ENCODE measurements at places on chromosomes 16 and 17.

DNA sequence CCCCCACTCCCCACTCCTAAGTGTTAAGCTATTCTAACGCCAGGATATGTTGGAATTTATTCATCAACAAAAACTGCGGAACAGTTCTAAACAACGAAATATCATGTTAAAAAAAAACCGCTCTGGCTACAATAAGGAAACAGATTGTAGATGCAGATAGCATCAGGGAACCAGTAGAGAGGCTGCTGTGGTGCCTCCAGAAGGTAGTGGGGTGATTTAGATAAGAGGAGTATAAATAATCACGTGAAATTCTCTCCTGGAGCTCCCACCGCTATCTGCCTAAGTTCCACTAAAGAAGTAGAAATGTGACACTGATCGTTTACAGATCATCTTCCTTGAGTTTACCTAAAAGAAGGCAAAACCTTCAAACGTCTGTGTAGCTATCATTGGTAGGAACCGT is 8.0 kb downstream of the AHSP start:
- DNase-seq, result no peak

DNA sequence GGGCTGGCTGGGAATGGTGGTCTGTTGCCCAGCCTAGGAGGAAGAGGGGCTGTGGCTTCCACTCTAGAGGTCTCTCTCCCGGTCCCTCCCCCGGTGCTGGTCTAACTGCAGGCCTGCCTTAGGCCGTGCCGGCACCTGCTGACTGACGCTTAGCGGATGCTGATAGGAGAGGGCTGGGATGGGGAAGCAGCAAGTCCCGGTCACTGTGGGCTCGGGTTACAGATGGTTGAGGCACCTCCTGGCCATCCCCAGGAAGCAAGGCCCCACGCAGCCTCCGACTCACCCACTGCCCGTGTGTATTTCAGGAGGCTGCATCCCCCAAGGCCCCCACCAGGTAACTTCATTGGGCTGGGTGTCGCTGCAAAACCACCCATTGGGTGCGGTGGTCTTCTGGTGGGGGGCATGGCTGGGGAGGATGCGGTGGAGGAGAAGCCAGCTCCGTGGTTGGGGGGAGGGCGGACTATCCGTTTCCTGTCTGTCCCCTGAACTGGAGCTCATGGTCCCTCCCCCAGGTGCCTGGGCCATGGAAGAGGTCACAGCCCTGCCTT is 278.9 kb downstream of the SEC14L1 start:
- peak; percentile 54 for DNase-seq

DNA sequence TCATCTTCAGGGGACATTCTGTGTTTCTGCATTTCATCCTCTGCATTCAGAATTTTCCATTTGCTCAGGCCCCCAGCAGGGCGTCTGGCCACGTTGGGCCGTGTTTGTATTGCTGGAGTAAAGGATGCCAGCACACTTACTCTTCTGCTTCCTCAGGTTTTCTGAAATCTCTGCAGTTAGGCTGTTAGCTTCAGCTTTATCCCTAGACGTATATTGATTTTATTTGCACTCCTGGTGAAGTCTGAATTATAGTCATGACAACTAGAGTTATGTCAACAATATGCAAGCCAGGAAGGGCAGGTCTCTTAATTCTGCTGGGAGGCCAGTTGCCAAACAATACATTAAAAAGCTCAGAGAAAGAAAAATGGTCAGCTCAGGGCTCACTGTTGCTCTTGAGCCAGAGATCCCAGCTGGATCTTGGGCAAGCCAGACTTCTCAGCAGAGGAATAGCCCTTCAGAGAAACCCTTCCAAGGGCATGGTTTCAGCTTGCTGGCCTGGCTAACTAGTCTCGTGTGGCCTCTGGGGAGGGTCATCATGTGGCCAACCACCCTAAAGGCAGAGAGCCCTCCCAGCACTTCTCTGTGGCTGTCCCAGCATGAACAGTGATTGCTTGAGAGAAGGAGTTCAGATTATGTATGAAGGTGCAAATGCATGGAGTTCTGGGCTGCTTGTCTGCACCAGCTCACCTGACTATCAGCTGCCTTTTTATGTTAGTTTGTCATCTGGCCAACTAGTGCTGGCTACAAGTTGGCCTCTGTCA is 110.2 kb upstream of the CACNG5 start:
- no peak for DNase-seq

DNA sequence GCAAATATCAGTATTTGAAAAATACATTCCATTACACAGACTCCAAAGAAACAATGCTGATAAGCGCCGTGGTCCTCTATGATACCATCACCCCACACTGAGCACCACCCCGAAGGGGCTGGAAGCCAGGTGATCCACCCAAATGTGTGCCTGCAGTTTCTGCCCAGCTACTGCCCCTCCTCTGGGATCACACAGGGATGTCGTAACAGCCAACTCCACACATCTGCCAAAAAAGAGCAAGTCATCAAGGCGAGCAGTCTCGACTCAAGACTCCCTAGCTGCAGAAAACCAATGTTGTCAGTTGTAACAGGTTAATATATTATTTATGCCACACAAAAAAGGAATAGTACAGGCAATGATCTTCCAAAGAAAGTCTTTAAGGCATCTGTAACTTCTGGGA is 21.0 kb downstream of the CYB5D2 start:
- DNase-seq, result no peak

DNA sequence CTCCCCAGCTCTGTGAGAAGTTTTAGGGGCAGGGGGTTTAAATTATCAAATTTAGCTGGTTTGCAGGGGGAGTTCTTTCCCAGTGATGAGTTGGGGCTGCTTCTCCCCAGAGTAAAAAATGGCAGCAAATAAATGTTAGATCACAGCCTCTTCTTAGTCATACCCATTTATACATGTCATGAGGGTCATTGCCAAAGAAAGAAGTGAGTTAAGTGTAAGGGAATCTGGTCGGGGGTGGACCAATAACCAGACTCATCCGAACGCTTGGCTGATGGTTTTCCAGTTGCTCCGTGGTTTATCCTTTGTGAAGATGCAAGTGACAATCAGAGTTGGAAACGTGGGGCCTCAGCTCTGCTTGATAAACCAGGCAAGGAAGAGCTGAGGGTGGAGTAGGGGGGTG is 87.1 kb downstream of the PLXDC1 start:
- no peak for DNase-seq

DNA sequence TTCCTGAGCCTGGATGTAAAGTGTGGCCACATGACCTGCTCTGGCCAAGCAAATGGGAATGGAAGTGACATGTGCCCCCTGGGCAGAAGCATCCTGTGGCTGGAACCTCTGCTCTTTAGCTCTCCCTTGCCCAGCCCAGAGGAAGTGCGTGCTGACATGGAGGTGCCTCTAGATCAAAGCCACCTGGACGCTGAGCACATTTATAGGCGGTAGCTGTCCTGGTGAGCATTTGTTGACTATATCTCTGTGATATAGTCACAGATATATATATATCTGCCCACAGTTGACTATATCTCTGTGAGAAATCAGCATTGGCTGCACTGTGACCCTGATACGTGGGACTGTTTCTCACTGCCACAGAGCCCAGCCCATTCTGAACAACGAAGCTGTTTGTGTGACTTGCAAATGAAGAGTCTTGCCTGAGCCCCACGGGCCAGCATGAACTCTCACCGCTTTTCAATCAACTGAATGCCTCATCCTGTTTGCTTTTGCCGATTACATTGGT is 118.8 kb downstream of the C16orf95 start:
- DNase-seq, result no peak

DNA sequence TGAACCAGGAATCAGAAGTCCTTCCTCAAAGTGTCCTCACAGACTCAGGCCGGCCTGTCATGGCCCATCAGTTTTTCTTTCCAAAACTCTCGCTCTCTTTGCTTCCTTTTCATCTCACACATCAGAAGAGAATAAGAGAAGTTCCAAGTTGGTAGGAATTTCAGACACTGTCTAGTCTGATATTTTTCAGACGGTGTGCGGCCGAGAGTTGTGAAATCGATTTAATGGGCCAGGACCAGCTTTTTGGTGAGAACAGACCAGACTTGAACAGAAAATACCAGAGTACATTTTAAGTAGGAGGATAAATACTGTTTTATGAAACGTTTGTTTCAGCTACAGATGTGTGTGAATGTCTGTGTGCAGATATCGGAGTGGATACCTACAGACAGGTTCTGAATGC is 24.8 kb upstream of the RCVRN start:
- DNase-seq, result no peak

- no peak for DNase-seq
These were observed 10.7 kb upstream of the GFAP start for GRCh38 chr17:44925731-44926697.

- DNase-seq, result no peak
These were observed 238.9 kb downstream of the TOX3 start for GRCh38 chr16:52308051-52308450.

- DNase-seq, result no peak
These were observed 2.3 kb downstream of the SLC38A8 start for GRCh38 chr16:84040226-84040822.

- DNase-seq, result no peak
These were observed 515.3 kb downstream of the GRIN2A start for GRCh38 chr16:9666834-9667480.

- no peak for DNase-seq
These were observed 6.3 kb upstream of the MNT start for GRCh38 chr17:2406903-2407790.

DNA sequence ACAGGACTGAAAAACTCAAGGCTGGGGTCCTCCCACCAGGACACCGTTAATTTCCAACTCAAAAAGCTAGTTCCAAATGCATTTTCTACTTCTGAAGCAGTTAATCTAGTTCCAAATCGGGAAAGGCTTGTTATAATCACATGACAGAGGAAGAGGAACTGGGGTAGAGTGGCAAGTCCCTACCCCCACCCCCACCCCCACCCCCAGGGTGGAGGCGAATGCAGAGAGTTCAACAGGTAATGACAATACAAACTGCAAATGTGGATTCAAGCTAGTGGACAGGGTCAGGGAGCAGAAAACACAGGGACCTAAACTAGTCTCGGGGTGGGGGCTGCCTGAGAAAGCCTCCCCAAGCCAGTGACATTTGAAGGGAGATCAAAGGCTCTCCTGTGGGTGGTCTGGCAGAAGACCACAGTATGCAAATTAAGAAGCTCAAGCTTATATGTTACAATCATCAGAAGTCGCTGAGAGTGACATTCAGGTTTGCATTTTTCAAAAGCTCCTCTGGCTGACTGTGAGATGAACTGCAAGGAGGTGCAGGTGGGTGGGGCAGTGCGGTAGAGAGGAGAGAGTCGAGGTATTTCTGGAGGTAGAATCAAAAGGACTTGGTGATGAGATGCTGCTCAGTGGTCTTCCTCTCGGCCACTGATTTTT is 56.4 kb upstream of the SLC25A19 start:
- peak; percentile 71 for DNase-seq

DNA sequence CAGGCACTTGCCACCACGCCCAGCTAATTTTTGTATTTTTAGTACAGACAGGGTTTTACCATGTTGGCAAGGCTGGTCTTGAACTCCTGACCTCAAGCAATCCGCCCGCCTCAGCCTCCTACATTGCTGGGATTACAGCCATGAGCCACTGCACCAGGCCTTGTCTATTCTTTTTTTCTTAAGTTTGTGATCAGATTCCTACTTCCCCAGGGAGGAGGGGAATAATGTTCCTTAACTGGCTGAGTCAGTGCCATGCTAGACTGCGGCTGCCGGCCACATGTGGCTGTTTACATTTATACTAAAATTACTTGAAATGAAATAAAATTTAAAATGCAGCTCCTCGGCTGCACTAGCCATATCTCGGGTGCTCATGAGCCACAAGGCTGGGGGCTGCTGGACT is 27.8 kb upstream of the USP36 start:
- DNase-seq, result no peak

DNA sequence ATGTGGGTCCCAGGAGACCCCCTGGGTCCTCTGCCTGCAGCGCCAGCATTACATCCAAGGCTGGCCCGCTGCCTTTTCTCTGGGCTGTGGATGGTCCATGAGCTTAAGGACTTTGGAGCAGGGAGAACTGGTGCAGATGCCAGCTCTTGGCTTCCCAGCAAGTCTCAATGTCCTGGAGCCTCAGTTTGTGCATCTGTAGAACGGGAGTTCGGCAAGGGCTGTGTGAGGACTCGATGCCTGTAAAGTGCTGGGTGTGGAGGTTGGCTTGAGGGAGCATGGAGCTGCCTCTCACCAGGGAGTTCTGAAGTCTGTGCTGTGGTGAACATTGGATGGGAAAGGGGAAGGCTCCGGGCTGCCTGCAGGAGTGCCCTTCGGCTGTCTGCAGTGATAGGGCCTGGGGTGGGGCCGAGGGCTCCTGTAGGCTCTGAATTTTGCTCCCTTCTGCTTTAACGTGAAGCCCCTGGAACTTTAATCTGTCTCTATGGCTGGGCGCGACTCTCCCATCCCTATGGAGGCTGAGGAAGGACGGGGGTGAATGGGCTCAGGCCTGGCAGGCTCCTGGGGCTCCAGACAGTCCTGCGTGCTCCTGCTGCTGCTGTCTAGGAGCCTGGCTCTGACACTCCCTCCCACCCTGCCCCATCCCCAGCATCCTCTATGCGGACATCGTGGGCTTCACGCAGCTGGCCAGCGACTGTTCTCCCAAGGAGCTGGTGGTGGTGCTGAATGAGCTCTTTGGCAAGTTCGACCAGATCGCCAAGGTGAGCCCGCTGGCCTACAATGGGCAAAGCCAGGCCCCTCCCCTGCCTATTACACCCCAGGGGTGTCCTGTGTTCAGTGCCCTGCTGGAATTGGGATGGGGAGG is 27.9 kb downstream of the ADCY7 start:
- DNase-seq, result no peak

GRCh38 chr17:36507266-36507665 is 20.8 kb downstream of the ZNHIT3 start:
- no peak for DNase-seq

- no peak for DNase-seq
These were observed 13.2 kb downstream of the NAGPA start for GRCh38 chr16:5020551-5020950.

DNA sequence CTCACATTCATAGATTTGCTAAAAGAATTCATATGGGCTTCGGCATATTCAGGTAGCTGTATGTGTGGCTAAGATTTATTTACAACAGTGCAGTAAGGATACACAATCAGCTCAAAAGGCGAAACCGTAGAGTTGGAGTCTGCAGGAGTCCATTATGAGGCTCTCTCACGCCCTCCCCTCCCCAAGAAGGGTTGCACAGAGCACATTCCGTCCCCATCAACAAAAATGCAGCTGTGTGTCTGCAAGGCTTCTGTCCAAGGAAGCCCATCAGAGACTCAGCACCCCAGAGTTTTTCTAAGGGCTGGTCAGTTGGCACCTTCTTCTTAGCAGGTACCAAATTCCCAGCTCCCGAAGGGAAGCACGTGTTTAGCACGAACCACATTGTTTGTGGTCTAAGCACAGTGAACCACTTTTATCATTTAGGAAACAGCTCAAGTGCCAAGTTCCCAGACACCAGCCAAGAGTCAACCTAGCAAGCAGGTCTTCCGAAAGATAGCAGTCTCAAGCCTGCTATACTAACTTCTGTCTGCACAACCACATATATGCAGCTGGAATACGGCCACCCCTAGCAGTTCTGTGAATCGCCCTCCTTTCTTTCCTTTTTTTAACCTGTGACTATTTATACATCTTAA is 28.5 kb upstream of the MEAK7 start:
- no peak for DNase-seq

- peak; percentile 67 for DNase-seq
These were observed 31.0 kb upstream of the RHOT1 start for GRCh38 chr17:32111141-32111771.

- DNase-seq, result no peak
These were observed 176.5 kb downstream of the IRF8 start for GRCh38 chr16:86075488-86075785.

GRCh38 chr16:3364774-3365427 is 9.2 kb downstream of the OR2C1 start:
- peak; percentile 88 for DNase-seq

Data from activated naive CD4-positive, alpha-beta T cell treated with anti-CD3 and anti-CD28 coated beads, Interleukin-2, amount 10 ng/mL, durations not matched to agents 7 days and 5 days (primary cell).